ENCODE measurements at places on chromosomes 4 and X.

DNA sequence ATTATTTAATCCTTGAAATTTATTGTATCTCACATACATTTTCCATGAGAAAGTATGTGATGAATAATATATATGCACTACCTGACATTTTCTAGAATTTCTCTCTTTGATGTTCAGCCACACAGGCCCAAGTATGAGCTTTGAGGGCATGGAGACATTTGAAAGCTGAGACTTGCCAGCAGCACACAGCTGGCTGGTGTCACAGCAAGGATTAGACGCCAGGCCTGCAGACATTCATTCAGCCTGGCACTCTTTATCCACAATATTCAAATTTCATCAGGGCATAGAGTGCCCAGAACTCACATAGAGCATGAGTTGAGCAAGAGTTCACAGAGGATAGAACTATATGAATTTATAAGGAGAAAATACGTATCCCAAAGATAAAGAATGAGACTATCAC lies 74.0 kb downstream of the GRIA2 start:
- DNase-seq = no peak

- no peak for DNase-seq
Measured at GRCh38 chr4:72394012-72394663, 174.9 kb downstream of the ADAMTS3 start.

DNA sequence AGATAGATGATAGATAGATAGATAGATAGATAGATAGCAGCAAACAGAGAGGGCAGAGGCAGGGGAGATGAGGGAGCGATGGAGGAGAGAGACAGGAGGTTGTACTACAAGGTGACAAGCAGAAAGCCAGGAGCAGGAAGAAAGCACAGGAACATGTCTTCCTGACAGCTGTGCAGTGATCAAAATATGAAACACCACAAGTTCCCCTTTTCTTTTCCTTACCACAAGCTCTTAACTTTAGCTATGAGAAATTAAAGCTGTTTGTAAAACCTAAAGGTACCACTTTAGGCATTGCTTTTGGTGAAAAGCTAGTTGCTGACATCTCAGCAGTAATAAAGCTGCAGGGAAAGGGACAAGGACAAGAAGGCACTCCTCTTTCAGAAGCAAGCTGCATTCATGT lies 9.1 kb upstream of the MAGED4B start:
- DNase-seq = no peak

DNA sequence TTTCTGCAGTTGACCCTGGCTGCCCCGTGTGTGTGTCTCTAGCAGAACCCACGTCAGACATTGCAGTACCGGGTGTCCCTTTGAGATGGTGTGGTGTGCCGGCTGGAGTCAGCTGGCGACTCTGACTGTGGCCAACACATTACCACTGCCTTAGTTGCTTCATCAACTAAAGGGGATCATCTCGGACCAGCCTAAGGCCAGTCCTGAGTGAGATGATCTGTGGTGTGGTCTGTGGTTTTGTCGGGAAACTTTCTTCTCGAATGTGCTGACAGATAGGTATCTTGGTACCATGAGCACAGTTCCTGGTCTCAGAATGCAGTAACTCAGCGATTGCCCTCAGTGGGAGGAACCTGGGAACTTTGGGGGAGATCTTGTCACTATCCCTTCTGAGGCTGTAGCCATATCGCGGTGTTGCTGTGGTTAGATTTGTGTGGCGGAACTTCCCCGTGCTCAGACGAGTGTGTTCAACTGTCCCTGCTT lies 15.8 kb downstream of the TBC1D14 start:
- DNase-seq = no peak

DNA sequence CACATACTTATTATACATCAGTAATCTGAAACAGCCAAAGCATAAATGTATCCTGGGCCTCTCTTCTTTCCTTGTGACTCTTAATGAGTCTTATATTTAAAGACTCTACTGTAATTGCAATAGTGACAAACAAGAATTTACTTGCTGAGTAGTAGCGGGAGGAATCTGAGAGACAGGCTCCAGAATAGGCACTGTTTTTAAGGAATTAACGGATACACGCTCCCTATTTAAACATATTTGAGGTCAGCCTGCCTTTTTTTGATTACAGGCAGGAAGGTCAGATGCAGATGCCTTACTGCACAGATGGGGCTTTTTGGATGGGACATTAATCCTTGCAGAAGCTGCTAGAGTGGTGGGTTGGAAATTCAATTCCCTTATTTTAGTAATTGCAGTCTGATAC lies 196.3 kb upstream of the ANXA3 start:
- DNase-seq = no peak

DNA sequence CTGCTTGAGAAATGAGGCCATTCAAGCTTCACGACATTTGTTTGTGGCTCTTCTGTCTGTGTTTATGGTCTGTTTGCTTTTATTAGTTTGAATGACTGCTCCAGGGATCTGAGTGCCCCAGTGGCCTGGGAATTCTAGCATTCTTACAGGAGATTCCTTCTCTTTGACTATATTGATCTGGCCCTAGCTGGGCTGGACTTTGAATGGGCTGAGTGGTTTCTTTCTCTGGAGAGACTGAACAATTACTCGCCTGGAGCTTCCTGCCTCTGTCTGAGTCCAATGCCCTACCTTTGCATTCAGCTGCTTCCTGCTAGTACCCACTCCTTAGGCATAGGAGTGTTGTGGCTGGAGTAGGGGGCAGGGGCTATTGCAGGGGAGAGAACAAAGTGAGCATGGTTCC lies 51.2 kb upstream of the EDA start:
- DNase-seq = no peak

- no peak for DNase-seq
Measured at GRCh38 chrX:19682712-19683331, 167.5 kb upstream of the MAP3K15 start.

- DNase-seq = no peak
Measured at GRCh38 chr4:108393890-108394472, 225.2 kb upstream of the LEF1 start.

DNA sequence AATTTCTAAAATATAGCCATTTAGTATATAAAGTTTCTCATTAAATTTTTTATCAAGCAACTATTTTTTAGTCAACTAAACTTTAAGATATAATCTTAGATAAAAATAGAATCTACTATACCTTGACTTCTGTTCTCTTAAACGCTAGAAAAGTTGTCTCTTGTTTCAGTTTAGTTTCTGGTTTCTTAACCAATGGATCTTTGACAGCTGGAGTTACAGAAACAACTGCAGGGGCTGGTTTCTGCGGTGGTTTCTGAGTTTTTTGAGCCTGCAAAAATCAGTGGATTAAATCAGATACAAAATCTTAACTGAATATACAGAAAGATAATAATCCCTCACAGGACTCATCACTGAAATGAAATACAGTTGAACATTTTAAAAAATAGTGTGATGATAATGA lies 21.9 kb downstream of the INTS12 start:
- no peak for DNase-seq

DNA sequence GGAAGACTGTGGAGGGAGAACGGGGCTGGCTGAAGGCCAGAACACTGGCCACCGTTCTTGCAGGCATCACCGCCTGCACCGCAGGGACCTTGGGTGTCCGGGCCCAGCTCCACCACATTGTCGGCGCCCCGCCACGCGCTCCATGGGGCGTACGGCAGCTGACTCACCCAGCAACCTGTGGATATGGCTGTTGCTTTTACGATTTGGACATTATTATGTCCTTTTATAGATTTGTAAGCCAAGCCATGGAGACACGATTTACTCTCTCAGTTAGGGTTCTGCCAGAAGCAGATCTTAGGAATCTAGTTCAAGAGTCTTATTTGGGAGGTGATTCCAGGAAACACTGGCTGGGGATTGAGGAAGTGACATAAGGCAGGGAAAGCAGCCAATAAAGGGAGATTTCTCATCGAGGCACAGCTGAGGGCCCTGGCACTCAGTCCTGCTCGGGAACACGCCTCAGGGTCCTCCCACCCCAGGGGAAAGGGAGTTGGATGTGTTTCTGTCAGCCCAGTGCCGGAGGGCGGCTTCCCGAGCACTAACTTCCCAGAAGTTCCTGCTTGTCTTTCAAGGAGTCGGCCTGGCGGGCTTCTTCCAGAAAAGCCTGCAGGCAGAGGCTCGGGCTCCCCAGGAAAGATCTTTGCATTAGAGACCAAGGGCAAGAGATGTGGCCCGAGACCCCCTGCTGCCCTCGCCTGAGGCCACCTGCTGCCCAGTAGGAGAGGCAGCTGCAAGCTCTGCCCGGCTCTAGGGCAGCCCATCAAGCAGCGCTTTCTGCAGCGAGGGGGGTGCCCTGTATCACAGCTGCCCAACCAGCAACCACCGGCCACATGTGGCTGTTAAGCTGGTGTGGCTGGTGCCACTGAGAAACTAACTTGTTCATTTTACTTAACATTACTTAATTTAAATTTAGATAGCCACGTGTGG lies 52.9 kb downstream of the CRMP1 start:
- DNase-seq = no peak

DNA sequence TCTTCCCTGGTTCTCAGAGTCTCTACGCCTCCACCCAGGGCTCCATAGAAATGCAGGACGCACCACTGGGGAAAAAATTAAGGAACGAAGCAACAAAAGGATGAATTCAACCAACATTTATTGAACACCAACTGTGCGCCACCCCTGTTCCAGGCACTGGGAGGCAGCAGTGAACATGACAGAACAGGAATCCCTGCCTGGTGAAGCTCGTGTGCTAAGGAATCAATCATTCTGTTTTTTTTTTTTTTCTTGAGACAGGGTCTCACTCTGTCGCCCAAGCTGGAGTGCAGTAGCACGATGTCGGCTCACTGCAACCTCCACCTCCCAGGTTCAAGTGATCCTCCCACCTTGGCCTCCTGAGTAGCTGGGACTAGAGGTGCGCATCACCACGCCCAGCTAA lies 1.9 kb upstream of the FTSJ1 start:
- no peak for DNase-seq

- DNase-seq = peak; percentile 27
Measured at GRCh38 chrX:108199691-108200090, 108.1 kb downstream of the ATG4A start.

GRCh38 chr4:19729886-19730651 lies 521.6 kb upstream of the SLIT2 start:
- DNase-seq = no peak

DNA sequence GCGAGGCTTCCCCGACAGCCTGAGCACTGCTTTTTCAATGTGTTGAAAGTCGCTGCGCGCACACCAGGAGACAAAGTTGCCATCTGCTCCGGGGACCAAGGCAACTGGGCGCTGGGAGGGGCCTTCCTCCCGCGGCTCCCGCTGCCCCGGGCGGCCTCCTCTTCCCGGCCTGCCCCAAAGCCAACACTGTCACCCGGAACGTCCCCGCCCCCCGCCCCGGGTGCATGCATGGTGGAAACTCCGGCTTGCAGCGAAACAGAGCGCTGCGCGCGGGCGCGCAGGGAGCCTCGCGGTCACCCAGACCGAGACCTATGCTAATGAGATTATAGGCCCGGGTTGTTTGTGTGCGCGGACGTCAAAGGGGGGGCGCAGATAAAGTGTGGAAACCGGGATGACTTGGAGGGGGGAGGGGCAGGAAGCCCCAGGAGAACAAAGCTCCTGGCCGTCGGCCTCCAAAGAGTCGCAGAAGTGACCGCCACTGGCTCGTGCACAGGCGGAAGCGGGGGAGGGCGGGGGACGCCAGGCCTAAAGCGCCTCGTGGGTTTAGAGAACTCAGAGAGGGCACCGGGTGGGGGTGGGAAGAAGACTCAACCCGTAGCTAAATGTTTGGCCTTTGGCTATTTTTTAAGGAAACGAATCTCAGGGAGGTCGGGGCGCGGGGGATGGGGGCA lies 88.8 kb downstream of the BCOR start:
- DNase-seq = no peak

GRCh38 chr4:42627885-42628646 lies 28.8 kb downstream of the ATP8A1 start:
- DNase-seq = no peak

GRCh38 chrX:118627084-118627758 lies 100.2 kb upstream of the IL13RA1 start:
- no peak for DNase-seq

- DNase-seq = no peak
Measured at GRCh38 chrX:68880846-68881552, 52.2 kb downstream of the EFNB1 start.

DNA sequence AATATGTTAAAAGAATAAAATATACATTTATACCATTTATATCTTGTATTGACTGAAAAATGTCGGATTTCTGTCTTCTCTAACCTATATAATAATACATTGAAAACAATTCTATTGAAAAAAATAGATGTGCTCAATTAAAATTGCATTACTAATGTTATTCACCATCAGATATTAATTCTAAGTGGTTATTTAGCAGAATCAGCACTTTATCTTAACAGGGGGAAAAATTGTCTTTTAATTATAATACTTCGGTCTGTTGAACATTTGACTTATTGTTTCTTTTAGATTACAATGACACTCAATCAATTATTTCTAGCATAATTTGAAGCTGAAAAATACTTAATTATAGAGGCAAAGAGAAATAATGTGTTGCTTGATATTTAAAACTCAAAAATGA lies 220.3 kb downstream of the PABPC4L start:
- DNase-seq = no peak

DNA sequence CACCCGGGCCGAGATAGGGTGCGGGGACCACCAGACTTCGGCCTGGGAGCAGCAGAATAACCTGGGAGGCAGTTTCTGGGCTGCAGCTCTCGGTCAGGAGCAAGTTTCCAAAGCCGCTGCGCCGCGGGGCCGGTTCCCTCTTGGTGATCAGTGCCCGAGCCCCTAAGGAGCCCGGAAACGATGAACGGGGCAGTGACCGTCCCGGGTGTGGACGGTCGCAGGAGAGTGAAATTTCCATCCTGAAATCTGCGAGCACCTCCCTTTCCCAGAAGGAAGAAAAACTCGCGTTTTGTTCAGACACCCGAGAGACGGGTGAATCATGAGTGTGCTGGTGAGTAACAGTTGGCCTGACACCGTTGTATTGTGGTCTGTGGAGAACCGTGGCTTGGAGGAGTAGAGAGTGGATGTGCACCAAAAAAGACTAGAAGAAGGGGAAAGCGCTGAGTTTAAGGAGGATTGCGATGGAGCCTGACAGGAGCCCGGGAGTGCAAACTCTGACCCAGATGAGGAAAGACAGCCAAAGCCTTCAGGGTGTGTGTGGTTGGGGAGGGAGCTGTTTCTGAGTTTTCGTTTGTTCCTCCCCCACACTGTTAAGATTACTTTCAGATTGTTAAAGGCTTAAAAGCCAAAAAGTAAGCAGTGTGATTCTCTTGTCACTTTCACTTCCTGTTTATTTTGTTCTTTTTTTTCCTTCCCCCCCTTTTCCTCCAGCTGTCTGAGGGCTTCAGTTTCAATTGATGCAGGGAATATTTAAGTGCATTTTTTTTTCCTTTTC lies 828 bp downstream of the MCUB start:
- no peak for DNase-seq

GRCh38 chr4:102566426-102566825 lies 65.3 kb downstream of the NFKB1 start:
- DNase-seq = no peak

DNA sequence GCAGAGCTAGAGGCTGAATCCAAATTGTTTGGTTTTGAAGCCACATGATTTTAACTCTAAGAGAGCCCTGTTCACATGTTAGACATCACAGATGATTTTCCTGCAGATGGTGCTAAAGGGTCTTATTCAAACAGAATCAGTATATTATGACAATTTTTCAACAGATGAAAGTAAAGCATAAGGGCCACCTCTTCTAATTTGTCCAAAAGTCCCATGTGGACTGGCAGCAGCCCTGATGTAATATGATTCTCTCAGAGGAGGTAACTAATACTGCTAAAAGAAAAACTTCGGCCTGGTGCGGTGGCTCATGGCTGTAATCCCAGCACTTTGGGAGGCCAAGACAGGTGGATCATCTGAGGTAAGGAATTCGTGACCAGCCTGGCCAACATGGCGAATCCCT lies 26.0 kb upstream of the SETD7 start:
- no peak for DNase-seq

GRCh38 chrX:70336767-70337166 lies 46.9 kb downstream of the KIF4A start:
- DNase-seq = no peak
